ENCODE measurements at places on chromosomes 1 and 21.

DNA sequence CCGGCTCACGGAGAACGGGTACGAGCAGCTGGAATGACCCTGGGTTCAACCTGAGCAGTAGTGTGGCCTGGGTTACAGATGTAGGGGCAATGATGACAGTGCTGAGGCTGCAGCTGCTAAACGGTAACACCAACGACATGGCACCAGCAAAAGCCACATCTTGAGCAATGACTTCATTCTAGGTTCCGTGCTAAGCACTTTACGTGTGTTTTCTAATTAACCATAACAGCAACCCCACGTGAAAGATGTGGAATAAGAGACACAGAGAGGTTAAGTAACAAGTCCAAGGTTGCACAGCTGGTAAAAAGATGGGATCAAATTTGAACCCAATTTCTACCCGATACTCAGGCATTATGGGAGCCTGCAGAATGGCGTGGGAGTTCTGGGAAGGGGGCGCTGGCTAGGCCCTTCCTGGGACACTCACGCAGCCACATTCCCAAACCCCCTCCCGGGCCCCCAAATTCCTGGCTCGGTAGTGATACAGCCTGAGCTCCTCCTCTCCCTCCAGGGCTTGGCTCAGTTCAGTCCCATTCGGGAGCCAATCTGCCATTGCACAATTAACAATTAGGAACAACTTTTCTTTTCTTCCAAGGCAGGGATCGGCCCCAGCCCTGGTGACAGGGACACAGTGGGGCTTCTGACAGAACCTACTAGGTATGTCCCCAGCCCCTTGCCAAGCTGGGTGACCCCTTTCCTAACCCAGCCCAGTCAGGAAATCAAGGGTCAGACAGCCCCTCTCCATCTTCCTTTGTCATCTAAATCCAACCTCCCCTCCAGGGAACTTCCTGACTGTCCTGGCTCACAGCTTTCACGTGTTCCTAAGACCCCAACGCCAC lies 23.8 kb upstream of the ECE1 start:
- no peak for DNase-seq

GRCh38 chr1:41664861-41665640 lies 180.6 kb upstream of the EDN2 start:
- no peak for DNase-seq

DNA sequence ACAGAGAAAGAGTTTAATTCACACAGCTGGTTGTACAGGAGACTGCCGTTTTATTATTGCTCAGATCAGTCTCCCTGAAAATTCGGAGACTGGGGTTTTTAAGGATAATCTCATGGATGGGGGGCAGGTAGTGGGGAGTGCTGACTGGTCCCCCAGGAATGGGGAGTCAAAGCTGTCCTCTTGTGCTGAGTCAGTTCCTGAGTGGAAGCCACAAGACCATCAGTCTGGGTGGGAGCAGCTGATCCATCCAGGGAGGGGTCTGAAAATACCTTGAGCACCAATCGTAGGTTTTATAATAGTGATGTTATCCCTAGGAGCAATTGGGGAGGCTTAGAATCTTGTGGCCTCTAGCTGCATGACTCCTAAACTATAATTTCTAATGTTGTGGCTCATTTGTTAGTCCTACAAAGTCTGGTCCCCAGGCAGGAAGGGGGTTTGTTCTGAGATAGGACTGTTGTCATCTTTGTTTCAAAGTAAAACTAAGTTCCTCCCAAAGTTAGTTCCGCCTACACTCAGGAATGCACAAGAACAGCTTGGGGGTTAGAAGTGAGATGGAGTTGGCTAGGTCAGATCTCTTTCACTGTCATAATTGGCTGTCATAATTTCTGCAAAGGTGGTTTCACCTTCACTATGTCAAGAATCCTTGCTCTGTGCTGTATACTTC lies 50.3 kb downstream of the TRAF5 start:
- no peak for DNase-seq

DNA sequence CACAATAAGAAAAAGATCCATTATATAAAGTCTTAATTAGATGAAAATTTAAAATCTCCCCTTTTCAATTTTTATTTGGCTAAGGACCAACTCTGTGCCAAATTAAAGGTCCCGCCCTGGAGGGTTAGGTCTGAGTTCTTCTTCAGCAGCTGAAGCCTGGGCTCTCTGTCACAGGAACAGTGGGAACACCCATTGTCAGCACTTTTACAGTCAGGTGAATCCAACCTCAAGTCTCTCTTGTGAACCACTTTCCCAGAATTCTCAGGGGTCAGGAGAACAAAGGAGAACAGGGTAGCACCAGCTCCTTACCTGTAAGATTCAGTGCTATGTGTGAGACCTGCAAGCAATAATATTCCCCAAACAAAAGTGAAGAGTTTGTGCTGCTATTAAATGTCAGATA lies 25.1 kb upstream of the HJV start:
- no peak for DNase-seq

DNA sequence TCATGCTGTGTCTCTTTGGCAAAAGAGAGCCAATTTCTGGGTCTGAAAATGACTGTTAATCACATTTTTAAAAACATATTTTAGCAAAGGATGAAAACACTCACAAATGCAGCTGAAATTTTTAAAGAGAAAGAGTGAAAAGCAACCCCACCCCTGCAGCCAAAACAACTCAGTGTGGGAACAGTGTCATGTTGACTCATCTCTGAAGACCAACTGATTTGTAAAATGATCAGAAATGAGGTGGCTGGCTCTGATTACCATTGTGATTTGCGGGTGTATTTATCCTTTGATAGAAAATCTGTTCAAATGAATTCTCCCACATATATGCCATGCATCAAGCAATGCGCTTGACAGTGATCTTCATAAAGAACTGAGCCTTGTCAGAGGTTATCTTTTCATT lies 287.0 kb upstream of the ESRRG start:
- no peak for DNase-seq

- no peak for DNase-seq
Observed at GRCh38 chr1:95547005-95547404, 313.0 kb downstream of the RWDD3 start.

GRCh38 chr1:201693890-201694607 lies 134.9 kb upstream of the IPO9 start:
- DNase-seq, result no peak

DNA sequence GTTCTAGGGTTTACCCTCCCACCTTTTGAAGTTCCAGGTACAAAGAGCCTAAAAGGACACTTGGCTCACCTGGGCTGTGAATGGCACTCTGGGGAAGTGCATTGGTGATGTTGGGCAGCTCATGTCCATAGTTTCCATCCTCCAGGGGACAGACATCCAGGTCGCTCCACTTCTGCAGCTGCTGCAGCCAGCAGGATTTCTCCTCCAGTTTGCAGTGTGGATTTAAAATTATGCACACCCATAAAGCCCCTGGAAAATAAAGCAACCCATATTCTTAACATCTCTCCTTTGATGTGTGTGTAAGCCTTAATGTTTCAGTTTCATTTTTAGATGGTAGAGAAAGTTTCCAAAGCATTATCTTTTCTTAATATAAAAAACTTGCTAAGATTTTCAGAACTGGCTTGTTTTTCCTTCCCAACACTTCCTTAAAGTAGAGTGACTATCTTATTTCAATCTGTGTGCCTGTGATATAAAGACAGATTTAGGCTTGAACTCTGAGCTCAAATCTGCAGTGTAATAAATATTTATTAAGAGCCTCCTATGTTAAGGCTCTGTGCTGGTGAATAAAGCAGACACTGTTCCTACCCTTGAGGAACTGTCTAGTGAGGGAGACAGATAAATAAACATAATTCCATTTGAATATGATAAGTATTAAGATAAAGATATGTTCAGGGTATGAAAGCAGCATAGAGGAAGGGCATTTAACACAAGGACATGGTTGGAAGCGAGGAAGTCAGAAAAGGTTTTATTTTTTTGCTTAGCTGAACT lies 39.1 kb downstream of the UROD start:
- DNase-seq, result no peak

DNA sequence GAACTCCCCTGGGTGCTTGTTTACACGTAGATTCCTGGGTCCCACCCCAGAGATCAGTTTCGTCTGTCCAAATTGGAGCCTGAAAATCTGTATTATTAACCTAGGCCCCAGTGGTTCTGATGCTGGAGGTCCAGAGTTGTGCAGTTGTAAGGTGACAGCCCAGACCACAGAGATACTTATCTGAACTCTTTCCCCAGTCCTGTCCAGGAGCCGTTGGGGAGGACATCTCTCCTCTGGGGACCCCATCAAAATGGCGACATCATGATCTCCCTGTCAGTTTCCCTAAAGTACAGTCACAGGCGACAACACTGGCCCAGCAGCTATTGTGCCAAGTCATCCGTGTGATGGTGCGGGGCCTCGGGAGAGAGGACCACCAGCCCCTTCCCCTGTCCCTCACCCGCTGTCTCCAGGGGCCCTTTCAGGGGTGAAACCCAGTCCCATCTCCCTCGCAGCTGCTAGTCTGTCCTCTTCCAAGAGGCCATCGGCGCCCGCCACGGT lies 749 bp upstream of the EFHD2 start:
- DNase-seq, result no peak

- no peak for DNase-seq
Observed at GRCh38 chr1:92784021-92784638, 778 bp downstream of the EVI5 start.

DNA sequence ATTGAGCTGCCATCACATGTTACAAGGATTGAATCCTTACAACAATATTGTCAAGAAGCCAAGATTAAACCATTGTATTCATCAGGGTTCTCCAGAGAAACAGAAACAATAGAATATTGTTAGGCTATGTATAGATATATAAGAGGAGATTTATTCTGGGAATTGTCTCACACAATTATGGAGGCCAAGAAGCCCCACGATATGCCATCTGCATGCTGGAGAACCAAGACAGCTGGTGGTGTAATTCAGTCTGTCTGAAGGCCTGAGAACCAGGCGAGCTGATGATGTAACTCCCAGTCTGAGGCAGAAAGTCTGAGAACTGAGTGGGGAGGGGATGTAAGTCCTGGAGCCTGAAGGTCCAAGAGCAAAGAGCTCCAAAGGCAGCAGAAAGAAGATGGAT lies 14.5 kb upstream of the TTF2 start:
- DNase-seq, result no peak

- no peak for DNase-seq
Observed at GRCh38 chr1:119108988-119109387, 31.5 kb downstream of the WARS2 start.

DNA sequence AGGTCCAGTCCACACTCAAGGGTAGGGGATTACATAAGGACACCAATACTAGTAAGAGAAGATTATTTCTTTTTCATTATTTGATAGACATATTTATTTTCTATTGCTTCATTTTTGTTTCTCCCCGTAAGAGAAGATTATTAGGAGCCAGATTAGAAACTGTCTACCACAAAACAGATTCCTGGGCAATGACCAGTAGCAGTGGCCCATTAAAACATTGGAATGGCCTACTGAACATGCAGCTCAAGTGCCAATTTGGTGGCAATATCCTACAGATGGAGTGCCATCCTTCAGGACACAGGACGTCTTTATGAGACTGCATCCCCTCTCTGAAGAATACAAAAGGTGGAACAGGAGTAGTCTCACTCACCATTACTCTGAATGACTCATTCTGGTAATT lies 34.0 kb upstream of the ARHGAP29 start:
- no peak for DNase-seq

DNA sequence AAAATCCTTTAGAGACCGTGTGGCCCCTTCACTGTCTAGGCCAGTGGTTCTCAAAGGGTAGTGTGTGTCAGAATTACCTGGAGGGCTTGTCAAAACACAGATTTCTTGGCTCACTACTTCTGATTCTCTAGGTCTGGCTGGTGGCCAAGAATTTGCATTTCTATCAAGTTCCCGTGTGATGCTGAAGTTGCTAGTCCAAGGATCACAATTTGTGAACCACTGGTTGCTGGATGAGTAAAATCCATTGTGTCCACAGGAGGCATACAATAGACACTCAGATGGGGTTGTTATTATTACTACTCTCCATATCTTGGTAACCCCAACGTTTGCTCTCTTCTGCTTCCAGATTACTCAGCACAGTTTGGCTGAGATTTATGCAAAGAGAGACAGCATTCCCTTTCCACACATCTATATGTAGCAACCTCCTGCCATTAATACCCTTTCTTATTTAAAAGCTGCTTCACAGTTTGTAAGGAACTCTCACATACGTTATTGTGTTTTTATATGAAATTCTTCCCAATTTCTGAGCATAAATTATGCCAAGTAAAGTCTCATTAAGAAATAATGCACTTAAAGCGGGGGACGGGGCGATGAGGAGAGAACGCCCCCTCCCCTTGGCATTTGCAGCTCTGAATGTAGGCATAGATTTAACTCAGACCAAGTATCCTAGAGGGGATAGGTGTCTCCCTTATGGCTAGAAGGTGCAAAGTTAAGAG lies 720 bp upstream of the TMCC2 start:
- DNase-seq, result no peak

DNA sequence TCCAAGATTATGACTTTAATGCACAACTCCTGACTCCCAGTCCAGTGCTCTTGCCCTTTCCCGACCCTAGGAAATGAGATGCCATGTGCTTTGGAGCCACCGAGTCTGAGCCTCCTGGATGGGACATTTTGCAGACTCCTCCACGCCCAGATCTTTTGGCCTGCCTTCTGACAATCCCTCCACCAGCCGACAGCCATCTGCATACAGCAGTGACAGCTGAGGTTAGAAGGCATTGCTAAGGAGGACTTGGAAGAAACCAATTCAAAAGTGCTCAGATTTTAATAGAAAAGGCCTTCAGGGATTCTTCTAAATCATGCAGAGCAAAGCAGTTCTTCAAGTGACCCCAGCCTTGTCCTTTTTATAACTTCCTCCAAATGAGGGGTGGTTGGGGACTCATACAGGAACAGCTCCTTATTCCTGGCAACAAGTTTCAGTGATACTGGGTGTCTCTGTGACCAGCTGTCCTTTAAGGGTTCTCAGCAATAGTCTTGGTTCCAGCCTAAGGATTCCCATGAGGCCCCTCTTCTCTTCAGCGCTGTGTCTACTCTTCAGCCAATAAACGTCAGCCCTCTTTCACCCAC lies 369.3 kb downstream of the PBX1 start:
- DNase-seq, result no peak

DNA sequence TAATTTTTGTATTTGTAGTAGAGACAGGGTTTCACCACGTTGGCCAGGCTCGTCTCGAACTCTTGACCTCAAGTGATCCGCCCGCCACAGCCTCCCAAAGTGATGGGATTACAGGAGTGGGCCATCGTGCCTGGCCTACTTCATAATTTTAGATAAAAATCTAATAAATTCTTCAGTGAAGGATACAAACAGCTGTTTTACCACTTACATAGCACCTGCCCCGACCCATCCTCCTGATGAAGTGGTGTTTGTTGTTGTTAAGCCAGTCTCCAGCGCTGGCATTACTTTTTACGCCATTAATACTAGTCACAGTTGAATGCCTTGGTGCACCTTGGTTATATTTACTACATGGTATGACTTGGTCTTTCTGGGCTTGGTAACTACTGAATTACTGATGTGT lies 12.3 kb upstream of the RAP1GAP start:
- no peak for DNase-seq

DNA sequence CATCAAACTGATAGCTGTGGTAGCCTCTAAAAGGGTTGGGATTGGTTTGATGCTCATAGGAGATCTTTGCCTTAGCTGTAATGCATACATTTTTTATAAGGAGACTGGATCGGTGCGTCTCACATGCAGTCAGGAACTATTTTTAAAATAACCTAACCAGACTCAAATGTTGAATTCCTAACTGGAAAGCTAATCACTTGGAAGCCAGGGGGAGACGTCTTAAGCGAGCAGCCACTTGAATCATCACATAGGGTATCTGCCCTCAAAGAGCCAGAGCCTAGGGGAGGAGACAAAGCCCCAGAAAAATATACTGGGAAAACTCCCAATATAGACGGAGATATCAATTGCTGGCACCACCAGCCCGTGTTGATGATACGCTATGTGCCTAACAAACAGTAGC lies 61.7 kb upstream of the PUM1 start:
- no peak for DNase-seq

- no peak for DNase-seq
Observed at GRCh38 chr1:7103361-7103782, 318.1 kb downstream of the CAMTA1 start.

GRCh38 chr1:219771080-219771479 lies 157.3 kb downstream of the SLC30A10 start:
- no peak for DNase-seq
